ENCODE measurements at places on chromosomes 13 and 19.
A peak's percentile ranks its signal among the peaks of the same experiment; 100 is the strongest.

- no peak for DNase-seq
These were observed 97.2 kb downstream of the EPSTI1 start for GRCh38 chr13:42894765-42895243.

- no peak for DNase-seq
These were observed 2.6 kb downstream of the ZSWIM4 start for GRCh38 chr19:13797870-13798269.

GRCh38 chr19:45115809-45116615, 23.0 kb downstream of the PPP1R37 start:
- no peak for DNase-seq

GRCh38 chr13:31009166-31009565, 76.7 kb downstream of the TEX26 start:
- no peak for DNase-seq

- no peak for DNase-seq
These were observed 7.7 kb downstream of the ZIC5 start for GRCh38 chr13:99963816-99964339.

DNA sequence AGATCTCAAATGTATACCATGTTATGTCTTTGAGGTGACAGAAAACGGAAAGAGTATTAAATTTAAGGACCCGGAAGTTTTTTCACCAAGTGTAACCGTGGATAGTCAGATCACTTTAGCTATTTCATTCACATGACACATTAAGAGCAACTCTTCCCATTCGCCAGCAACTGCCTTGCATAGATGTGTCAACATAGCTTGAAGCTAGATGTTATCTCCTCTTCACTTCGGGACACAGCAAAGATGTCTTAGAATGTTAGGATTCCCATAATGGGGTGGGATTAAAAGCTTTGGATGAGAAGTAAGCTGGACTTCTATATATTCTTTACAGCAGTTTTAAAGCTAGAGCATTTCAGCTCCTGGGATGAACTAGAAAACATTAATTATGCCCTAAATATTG, 1135.9 kb upstream of the PCDH20 start:
- DNase-seq: no peak

- DNase-seq: no peak
These were observed 412.1 kb downstream of the KLF12 start for GRCh38 chr13:73722120-73722519.

DNA sequence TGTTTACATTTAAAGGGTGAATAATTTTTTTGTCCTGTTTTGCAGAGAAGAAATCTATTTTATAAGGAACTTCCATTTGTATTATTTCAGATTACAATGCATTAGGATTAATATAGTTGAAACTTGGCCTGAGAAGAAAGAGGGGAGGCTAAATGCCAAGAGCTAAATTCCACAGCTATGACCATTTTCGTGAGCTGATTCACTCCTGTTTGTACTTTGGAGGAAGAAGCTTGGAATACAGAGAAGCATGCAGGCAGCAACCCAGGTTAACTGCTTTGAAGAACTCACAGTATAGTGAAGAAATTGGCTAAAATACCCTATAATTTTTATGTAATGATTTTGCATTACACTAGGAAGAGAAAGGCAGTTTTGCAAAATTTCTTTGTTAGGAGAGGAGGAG, 309.4 kb upstream of the KLF12 start:
- no peak for DNase-seq

DNA sequence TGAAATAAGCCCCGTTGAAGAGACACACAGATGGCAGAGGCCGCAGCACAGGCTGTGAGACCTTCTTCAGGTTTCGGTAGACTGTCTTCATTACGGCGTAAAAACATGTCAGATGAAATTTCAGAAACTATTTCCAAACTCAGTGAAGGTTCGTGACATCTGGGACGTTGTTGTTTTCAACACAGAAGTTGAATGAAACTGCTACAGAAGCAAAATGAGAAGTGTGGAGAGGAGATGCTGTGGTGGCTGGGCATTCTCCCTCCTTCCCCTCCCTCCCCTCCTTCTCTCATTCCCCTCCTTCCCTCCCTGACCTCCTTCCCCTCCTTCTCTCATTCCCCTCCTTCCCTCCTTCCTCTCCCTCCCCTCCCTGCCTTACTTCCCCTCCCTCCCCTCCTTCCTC, 113.6 kb downstream of the ATP11A start:
- no peak for DNase-seq

GRCh38 chr19:4993683-4994082, 24.8 kb downstream of the KDM4B start:
- no peak for DNase-seq

DNA sequence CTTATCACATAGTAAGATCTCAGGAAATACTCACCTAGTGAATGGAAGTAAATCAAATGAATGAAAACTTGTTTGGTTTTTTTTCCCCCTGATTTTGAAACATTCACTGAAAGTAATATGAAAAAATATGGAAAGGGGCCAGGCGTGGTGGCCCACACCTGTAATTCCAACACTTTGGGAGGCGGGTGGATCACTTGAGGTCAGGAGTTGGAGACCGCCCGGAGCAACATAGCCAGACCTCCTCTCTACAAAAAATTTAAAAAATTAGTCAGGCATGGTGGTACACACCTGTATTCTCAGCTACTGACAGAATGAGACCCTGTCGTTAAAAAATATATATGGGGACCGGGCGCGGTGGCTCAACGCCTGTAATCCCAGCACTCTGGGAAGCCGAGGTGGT, 149.6 kb downstream of the SIPA1L3 start:
- no peak for DNase-seq

GRCh38 chr13:45865414-45865813, 13.9 kb upstream of the SIAH3 start:
- DNase-seq: no peak

GRCh38 chr13:109717686-109718085, 68.7 kb downstream of the IRS2 start:
- DNase-seq: no peak

GRCh38 chr19:7933411-7933810, 7.5 kb upstream of the CTXN1 start:
- no peak for DNase-seq

GRCh38 chr19:51926784-51927741, at the start of gene ZNF613:
TSS of gene ZNF613 (plus strand) at chr19:51927472. CDS start at chr19:51936221, 8,749 bp downstream.
- DNase-seq: peak; percentile 91

DNA sequence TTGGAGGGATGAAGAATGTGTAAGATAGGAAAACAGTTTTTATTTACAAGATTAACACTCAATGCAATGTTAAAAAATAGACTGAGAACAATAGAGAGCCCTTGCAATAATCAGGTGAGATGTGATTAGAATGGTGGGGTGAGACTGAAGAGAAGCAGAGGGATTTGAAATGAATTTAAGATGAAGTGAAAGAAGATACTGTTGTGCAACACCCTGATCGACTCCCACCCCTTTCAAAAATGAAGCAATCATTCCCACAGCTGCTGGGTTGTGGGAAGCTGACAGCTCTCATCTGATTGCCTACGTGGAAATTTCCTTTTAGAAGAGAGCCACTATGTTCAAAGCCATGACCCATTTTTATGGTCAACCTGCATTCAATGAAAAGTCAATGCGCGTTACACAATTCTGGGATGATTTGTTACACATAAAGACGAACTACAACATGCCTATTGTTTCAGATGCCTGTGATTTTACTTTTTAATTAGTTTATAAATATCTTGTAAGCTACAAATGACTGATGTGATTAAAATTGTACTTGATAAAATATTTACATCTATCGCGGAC, 1374.8 kb downstream of the PCDH9 start:
- DNase-seq: no peak

GRCh38 chr13:40624383-40624782, 42.1 kb downstream of the FOXO1 start:
- no peak for DNase-seq

GRCh38 chr19:39795001-39795400, 16.3 kb downstream of the LEUTX start:
- no peak for DNase-seq

DNA sequence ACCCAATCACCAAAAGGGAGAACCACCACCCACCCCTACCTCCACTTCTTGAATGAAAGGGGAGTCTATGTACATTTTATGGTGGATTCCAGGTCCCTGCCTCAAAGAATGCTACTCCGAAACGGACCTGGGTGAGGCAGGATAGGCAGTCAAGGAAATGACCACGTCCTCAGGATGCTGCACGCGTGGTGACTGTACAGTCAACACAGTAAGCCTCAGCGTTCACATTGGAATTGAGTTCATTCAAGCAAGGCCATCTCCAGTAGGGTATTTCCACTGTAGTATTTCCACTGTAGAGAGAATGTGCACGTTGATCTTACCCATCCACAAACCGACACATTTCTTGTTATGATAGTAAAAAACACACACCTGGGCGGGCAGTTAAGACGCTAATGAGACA, 16.9 kb downstream of the ZSCAN5C start:
- DNase-seq: no peak

DNA sequence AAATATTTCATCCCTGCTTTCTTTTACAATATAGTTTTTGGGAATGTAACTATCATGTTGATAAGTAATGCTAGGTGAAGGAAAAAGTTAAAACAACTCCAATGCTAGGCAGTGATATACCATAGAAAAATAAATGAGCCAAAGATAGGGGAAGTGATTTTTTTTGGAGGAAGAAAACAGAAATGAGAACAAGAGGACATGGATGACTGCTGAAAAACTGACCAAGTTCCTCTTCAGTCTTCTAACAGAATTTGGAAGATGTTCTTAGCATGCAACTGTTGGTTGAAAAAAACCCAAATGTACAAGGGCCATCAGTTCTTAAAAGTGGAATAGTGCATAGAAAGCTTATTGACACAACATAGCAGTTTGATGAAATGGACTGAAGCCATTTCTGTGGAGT, 262.5 kb upstream of the STARD13 start:
- no peak for DNase-seq

DNA sequence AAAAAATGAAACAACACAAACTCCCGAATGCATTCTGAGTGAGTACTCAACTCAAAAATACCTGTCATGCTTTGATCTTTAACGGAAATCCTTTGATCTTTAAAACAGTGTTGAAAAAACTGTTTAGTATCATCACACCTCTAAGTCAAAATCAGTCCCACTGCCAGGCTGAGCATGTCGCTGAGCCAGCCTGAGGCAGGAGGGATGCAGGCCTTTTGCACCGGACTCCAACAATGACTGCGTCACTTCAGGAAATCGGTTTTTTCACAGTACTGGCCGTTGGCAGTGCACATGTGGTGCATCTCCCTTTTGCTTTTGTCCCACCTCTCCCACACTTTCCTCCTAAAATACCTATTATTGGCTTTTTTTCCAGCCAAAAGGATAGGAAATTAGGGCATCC, 78.2 kb downstream of the SHISA2 start:
- no peak for DNase-seq

DNA sequence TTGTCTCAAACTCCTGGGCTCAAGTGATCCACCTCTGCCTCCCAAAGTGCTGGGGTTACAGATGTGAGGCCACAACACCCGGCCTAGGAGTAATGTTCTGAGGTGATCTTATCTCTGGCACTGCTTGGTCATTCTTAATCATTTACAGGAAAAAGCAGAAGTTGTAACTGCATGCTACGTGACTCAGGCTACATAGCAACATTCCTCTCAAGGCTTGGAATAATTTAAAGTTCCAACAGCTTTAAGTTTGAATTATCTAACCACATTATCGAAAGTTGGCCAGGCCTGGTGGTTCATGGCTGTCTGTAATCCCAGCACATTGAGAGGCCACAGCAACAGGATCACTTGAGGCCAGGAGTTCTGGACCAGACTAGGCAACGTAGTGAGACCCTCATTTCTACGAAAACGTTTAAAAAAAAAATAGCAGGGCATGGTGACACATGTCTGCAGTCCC, 3.9 kb upstream of the B9D2 start:
- no peak for DNase-seq

All from ureter (tissue), 1 donor.